Natural killer cell (primary cell): ENCODE measurements at places on chromosomes 2 and 18. TPM values are rescaled to one million over a fixed set of nuclear protein-coding genes. Genes with fewer than 3 reads are reported as not detected.

DNA sequence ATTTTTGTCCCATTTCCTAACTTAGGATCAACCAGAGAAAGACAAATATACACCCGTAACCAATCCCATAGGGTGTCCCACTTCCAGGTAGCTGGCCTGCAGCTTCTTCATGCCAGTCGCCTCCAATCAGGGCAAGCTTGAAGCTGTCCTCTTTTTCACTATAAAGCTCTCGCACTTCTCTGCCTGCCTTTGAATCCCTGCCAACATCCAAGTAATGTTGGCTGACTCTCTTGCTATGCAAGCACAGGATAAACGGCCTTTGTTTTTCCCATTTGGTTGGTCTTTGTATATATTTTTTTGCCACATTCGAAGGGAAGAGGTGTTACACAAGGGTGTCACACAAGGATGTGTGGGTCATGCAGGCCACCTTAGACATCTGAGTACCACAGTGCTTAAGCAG is 388.8 kb downstream of the CBLN2 start:
- DNase-seq = no peak

GRCh38 chr2:210440206-210440605 is 36.4 kb downstream of the LANCL1 start:
- DNase-seq = no peak

GRCh38 chr18:31828613-31829012 is 67.9 kb upstream of the SLC25A52 start:
- no peak for DNase-seq

DNA sequence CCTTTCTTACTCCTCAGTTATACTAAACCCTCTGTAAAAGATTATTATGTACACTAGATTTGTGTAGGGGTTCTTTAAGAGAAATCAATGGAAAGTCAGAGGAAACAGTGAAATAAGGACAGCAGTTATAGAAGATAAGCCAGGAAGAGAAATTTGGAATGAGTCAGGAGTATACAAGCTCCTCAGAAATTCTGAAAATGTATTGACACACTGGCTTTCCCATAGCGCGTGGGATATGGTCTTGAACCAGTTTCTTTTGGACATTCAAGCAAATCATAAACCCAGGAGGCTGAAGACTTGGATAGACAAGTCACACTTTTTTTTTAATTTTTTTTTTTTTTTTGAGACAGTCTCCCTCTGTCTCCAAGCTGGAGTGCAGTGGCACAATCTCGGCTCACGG is 316.1 kb upstream of the MMADHC start:
- DNase-seq = no peak

GRCh38 chr2:23691565-23691964 is 235.4 kb downstream of the ATAD2B start:
- no peak for DNase-seq

DNA sequence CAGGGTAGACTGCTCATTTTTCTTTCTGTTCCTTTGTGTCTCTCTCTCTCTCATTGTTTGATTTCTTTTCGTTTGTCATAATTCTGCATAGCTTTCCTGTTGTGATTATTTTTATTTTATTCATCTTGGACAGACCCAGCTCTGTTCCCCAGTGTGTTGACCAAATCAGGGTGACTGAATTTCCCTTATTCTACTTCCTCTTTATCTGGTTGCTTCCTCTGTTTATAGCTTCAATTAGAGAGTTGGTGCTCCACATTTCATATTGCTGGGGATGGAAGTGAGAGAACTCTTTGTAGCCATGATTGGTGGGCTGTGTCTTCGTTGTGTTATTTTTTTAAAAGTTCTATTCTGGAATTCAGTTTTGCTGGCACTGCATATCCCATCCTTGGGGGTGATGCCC is 19.1 kb downstream of the PROKR1 start:
- no peak for DNase-seq

DNA sequence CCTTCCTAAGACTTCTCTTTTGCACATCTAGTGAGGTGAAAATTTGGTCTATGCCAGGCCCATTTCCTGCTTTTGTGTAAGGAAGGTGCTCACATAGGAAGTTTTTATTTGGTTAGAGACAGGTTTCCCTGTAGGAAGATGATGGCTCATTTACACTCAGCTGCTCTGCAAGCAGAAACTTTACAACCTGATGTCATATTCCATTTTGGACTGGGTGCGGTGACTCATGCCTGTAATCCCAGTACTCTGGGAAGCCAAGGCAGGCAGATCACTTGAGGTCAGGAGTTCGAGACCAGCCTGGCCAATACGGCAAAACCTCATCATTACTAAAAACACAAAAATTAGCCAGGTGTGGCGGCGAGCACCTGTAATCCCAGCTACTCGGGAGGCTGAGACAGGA is 35.8 kb downstream of the CASP10 start:
- DNase-seq = no peak

DNA sequence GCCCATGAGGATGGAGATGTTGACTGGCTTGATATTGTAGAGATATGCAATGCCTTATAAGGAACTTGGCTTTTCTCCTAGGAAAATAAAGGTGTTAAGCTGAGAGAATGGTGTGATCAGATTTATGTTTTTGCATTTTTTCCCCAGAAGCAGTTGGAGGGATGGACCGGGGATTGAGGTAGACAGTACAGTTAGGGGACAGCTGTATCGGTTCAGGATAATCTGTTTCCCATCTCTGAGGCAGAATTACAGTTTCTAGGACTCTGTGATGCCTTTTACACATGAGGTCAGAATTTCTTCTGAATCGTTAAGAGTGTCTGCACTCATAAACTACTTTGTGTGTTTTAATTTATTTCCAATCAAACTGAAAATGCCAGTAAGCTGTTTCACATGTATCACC is 261.5 kb downstream of the CYRIA start:
- no peak for DNase-seq

DNA sequence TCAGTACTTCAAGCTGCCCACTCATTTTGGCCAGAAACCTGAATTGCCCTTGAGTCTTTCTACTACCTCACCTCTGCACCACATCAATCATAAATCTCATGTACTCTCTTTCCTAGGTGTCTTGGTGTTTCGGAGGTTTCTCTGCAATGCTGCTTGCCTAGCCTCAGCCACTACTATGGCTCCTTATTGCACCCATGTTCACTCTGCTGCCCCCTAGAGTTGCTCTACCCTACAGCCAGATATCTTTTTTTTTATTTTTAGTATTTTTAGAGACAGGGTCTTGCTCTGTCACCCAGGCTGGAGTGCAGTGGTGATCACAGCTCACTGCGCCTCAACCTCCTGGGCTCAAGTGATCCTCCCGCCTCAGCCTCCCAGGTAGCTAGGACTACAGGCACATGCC is 413.0 kb downstream of the PTPRM start:
- no peak for DNase-seq

DNA sequence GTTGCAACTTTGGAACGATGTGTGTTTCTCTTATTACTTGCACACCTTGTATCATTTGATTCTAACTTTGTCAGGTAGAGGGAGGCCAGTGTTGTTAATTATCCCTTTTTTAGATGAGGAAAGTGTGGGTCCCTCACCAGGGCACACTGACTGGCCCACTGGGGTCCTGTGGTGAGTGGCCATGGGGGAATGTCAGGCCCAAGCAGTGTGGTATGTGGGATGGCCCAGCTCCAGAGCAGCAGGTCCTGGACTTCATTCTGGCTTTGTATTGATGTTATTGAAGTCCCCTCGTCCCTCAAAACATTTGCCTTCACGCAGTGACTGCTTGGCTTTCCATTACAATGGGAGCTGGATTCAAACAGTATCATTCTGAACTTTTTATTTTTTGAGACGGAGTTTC is 11.7 kb downstream of the NCK2 start:
- no peak for DNase-seq

- no peak for DNase-seq
Measured at GRCh38 chr18:58544179-58544578, 84.7 kb downstream of the ALPK2 start.

- peak; percentile 15 for DNase-seq
Measured at GRCh38 chr18:7568426-7568825, 1.3 kb downstream of the PTPRM start.

GRCh38 chr2:28325567-28326468 is 66.8 kb upstream of the FOSL2 start:
- DNase-seq = no peak

Gene SDC1
- total RNA-seq = 0.63 TPM

Gene GKN2
- not detected for total RNA-seq

Gene CFAP65
- total RNA-seq = not detected

Gene ARL4C
- total RNA-seq = 664 TPM

Gene PARD6G
- total RNA-seq = not detected

Gene PCARE
- not detected for total RNA-seq

Gene ATP6V1B1
- not detected for total RNA-seq

Gene OTX1
- total RNA-seq = not detected

Gene ZNF521
- total RNA-seq = 3.5 TPM

Gene VAMP8
- 105 TPM for total RNA-seq

Gene RNF152
- total RNA-seq = 0.50 TPM
